Smooth muscle cell of trachea (primary cell): ENCODE measurements at places on chromosomes 13 and 19. TPM values are rescaled to one million over a fixed set of nuclear protein-coding genes. Genes with fewer than 3 reads are reported as not detected.

Gene SPINT2
- 1.8 and 3.1 TPM in 2 replicates for total RNA-seq

Gene ATP1A3
- total RNA-seq = under 0.01 and 0.15 TPM in 2 replicates

Gene PCDH8
- total RNA-seq = not detected in 2 replicates

Gene KLK12
- total RNA-seq = not detected in 2 replicates

Gene ZNF582
- total RNA-seq = 2.6 and 3.6 TPM in 2 replicates

Gene SMIM44
- not detected in 2 replicates for total RNA-seq

Gene TICAM1
- 5.6 and 6.8 TPM in 2 replicates for total RNA-seq

Gene SIGLEC5
- total RNA-seq = not detected in 2 replicates

Gene SSC5D
- 14.4 and 47.6 TPM in 2 replicates for total RNA-seq

Gene CEACAM21
- total RNA-seq = not detected in 2 replicates

Gene PSG2
- total RNA-seq = 0.50 TPM in 1 of 2 replicates, not detected in the other

Gene PRTN3
- not detected in 2 replicates for total RNA-seq

Gene ZNF146
- total RNA-seq = 73.4 and 118 TPM in 2 replicates

Gene ATXN8OS
- total RNA-seq = not detected in 2 replicates

Gene ZNF132
- total RNA-seq = 12.7 and 14.4 TPM in 2 replicates

Gene SGCG
- 0.83 TPM in 1 of 2 replicates, not detected in the other for total RNA-seq

Gene ERICH6B
- total RNA-seq = not detected in 2 replicates

Gene PSMD8
- total RNA-seq = 302 and 326 TPM in 2 replicates

Gene KISS1R
- total RNA-seq = not detected in 2 replicates

Gene SIRT2
- total RNA-seq = 69.5 and 96.8 TPM in 2 replicates

Gene NOTCH3
- total RNA-seq = 13.8 and 51.1 TPM in 2 replicates

Gene MYH14
- total RNA-seq = not detected in 2 replicates

Gene TTYH1
- not detected in 2 replicates for total RNA-seq

Gene PBX4
- total RNA-seq = 1.2 and 1.6 TPM in 2 replicates

Gene CGB8
- total RNA-seq = not detected in 2 replicates

Gene SIAH3
- total RNA-seq = not detected in 2 replicates

Gene KCNRG
- 2.6 and 5.6 TPM in 2 replicates for total RNA-seq

Gene C19orf81
- total RNA-seq = not detected in 2 replicates

Gene FRY
- total RNA-seq = 15.1 and 24.3 TPM in 2 replicates

Gene RNF225
- 0.66 TPM in 1 of 2 replicates, not detected in the other for total RNA-seq

Gene SLC46A3
- total RNA-seq = 2.3 and 5.1 TPM in 2 replicates

Gene UHRF1
- 12.7 and 42.9 TPM in 2 replicates for total RNA-seq

Gene SELENOW
- total RNA-seq = 217 and 234 TPM in 2 replicates

Gene SIGLEC12
- total RNA-seq = not detected in 2 replicates

Gene RB1
- total RNA-seq = 19.2 and 29.1 TPM in 2 replicates

Gene DCAF15
- 10.4 and 13.8 TPM in 2 replicates for total RNA-seq

Gene TNFRSF19
- total RNA-seq = 117 and 144 TPM in 2 replicates

Gene ZNF626
- total RNA-seq = 13.7 and 14.7 TPM in 2 replicates

Gene SPRY2
- 14.6 and 20.1 TPM in 2 replicates for total RNA-seq
